NCI-H526 treated with DMSO at 0.1 percent for 48 hours (cell line): ENCODE measurements at places on chromosomes 5 and 9.
A peak's percentile ranks its signal among the peaks of the same experiment; 100 is the strongest.

- no peak for DNase-seq
Observed at GRCh38 chr5:145867806-145868205, 5.0 kb downstream of the GRXCR2 start.

GRCh38 chr9:38445154-38446043 lies 21.1 kb upstream of the IGFBPL1 start:
- DNase-seq: no peak

DNA sequence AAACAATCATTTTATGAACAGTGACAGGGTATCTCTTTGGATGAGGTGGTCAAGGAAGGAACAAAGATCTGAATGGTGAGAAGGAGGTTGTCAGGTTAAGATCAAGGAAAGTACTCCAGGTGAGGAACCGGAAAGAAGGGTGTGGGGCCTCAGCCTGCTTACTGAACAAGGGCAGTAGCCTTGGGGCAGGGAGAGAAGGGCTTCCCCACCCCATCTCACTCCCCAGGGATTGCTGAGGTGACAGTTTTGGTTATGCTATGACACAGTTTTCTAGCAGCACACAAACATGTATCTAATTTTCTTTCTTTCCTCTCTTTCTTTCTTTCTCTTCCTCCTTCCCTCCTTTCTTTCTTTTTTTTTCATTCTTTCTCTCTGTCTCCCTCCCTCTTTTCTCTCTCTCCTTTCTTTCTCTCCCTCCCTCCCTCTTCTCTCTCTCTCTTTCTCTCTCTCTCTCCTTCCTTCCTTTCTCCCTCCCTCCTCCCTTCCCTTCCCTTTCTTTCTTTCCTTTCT lies 4.1 kb upstream of the HDHD3 start:
- no peak for DNase-seq

DNA sequence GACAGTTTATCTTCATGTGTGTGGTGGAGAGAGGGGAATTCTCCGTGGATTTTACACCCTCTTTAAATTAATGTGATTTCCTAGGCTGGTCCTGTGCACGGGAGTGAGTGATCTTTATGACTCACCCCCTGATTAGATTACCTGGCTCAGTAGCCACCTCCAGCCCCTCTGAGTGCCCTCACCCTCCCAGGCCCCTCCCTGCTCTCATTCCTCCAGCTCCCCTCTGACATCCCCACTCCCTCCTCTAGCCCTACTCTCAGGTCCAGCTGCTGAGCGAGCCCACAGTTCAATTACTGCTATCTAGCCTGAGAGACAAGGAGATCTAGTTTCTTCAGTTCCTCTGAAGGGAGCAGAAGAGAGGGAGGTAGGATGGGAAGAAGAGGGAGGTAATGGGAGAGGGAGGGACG lies 61.8 kb upstream of the ARAP3 start:
- DNase-seq: no peak

DNA sequence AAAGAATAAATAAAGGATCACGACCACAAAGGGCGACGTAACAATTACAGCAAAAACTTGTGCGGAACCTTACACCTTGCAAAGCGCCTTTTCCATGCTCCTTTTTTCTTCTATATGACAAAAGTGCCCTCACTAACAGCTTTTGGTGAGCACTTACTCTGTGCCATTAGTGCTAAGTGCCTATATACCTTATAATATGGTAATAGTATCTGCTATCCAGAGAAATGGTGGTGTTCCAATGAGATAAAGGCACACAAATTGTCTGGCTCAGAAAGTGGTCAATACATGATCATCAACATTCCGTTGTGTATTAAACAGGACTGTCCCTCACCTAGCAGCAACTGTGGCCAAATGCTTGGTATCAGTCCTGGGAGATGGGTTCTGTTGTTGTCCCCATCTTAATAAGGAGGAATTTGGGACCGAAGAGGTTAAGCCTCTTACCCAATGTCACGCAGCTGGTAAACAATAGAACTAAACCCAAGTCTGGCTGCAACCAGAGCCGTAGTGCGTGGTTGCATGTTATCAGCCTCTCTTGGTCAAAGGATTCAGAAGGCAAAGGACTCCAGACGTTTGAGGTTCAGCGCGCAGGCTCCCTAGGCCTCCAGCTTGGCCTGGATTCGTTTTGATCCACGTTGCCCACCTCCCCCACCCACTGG lies 564 bp upstream of the TOR2A start:
- DNase-seq: no peak

GRCh38 chr9:111644195-111644772 lies 13.2 kb downstream of the DNAJC25 start:
- no peak for DNase-seq

- no peak for DNase-seq
Observed at GRCh38 chr5:142826741-142827492, 56.7 kb downstream of the ARHGAP26 start.

DNA sequence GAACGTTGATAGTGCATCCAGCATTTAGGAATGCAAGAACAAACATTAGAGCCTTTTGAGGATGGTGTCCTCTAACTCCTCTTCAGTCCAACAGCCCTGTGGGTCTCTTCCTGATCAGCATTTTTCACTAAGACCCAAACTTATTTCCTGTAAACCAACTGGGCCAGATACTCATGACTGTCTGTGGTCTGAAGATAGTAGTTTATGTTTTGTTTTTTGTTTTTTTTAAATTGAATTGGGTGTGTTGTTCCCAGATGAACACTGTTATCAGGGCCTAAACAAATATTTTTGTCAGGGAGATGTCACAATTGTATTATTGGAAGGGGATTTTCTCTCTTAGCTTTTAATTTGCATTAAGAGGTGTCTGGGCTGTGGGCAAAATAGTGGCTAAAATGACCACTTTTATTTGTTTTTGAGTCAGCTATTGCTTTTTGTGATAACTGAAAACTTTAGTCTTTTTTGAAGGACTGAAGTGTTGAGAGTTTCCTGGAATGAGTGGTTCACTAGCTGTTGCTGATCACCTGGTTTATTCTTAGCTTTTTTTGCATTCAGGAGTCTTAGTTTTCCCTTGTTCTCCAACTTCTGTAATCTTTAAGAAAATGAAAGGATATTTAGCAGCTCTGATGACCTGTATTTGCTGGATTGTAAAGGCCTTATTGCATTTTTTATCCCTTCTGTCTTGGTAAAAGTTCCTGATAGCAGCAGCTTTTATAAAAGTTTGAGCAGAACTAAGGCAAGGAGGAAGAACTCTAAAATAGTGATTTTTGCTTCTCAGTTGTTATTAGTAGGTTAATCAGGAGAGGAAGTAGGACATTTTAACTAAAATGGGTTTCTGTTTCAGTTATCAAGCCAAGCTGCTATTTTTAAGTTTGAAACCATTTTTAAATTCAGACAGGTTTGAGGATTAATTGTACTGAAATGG lies 5.5 kb downstream of the MAN2A1 start:
- DNase-seq: no peak

DNA sequence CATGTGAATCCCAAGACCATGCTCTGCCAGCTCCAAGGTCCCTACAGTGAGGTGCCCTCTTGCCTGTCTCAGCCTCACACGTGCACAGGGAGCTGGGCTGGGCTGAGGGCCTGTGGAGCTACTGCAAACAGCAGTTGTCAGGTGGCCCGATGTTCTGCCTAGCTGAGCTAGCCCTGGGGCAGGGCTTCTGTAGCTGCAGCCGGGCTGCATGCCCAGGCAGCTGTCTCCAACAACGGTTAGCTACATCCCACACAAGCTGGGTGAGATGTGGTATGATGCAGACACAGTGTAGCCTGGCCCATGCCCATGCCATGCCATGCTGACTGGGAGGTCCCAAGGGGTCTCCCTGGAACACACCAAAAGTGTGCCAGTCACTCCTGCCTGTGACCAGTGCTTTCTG lies 62.0 kb downstream of the MACROH2A1 start:
- DNase-seq: no peak

DNA sequence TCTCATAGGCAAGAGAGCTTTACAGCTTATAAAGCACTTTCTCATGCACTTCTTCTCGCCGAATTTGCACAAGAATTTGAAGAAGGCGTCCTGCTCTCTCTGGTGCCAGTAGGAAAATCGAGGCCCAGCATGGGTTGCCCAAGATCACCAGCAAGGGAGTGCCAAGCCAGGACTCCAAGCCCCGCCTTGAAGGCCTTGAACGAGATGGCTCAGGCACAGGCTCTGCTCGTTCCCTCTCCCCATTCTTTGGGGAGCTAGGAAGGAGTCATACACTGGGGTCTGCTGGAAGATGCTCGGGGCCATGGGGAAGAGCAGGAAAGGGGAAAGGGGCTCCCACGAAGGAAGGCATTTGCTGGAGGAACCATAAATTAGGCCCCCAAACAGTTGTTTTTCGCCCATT lies 46.7 kb downstream of the PAX5 start:
- no peak for DNase-seq

GRCh38 chr5:153827397-153827796 lies 211.3 kb downstream of the FAM114A2 start:
- DNase-seq: no peak

DNA sequence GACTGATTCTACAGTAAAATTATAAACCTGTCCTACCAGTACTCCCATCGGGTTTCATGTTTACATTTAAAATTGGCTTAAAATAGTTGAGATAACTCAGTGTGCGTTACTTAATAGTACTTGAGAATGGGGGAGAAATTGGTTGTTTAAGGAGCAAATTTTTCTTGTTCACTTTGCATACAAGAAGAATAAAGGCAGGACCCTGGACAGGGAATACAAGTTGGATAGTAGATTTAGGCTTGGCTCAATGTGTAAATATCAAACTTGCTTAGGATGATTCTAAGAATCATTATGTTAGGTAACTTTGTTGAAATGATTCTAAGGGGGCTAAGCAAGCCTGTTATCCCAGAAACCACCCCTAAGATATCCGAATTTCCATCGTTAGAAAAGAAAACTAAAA lies 448.4 kb upstream of the TLE4 start:
- no peak for DNase-seq

DNA sequence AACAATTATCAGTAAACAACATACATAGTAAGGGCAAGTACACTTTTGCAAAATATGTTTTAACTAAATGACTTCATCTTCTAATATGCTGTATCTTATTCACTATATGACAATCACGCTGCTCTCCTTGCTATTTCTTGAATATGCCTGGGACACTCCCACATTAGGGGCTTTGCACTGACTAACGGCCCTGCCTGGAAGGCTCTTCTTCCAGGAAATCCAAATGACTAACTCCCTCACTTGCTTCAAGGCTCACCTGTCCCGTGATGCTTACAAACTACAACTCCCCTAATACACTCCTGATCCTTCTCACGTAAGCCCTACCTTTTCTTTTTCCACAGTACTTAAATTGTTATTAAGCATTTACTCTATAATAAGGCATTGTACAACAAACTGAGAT lies 10.6 kb downstream of the ERP44 start:
- DNase-seq: no peak

DNA sequence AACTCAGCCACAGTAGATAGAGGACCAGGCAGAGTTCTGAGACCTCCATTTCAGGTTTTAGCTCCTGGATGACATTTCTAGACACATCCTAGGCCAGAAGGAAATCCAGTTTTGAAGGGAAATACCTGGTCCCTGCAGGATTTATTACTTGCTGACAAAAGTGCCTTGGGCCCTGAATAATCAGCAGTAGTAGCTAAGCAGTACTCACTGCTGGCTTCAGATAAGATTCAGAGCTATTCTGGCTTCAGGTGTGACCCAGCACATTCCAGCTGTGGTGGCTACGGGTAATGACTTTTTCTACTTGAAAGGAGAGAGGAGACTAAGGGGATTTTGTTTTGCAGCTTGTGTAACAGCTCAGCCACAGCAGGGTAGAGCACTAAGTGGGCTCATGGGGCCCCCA lies 34.0 kb downstream of the NDUFAF2 start:
- DNase-seq: no peak

DNA sequence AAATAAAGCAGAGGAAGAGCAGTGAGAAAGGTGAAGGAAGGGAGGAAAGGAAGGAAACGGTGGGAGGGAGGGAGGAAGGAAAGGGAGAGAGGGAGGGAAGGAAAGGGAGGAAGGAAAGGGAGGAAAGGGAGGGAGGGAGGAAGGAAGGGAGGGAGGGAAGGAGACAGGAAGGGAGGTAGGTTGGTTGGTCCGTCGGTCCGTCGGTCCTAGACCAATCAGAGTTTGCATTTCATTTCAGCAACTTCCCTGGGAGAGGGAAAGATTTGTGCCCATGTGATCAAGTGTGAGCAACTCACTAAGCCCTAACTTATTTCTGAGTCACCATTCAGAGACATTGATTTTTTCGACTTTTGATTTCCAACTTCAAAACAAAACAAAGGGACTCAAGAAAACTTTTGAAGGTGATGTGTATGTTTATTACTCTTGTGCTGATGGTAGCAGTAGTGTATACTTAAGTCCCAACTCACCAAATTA lies 18.8 kb downstream of the NANS start:
- no peak for DNase-seq

- DNase-seq: no peak
Observed at GRCh38 chr9:131946180-131946579, 133.5 kb downstream of the MED27 start.

GRCh38 chr5:140058212-140058932 lies 15.3 kb upstream of the NRG2 start:
- DNase-seq: no peak

DNA sequence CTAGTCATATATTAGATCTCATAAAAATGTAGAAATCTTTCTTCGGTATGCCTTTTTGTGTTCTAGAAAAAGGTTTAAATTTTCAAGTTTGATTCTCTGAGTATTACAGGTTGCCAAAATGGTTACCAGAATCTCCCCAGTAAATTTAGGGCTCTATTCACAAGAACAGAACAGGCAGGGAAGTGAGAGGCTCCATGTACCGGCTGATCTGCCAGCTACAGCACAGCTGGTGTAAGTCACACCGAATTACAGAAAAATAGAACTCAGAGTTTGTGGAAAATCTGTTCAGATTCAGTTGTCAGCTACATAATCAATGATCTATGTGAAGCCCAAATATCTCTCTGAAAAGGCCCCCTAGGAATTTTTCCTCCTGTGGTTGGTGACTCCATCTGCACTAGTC lies 10.5 kb downstream of the FAM81B start:
- no peak for DNase-seq

GRCh38 chr5:139745132-139745799 lies 50.3 kb upstream of the PSD2 start:
- DNase-seq: no peak

- DNase-seq: peak; percentile 11
Observed at GRCh38 chr9:134163371-134164196, 780 bp downstream of the RNU6ATAC start.

GRCh38 chr9:135811801-135812200 lies 95.5 kb downstream of the CAMSAP1 start:
- DNase-seq: no peak

GRCh38 chr9:20872340-20872977 lies 159.0 kb downstream of the HACD4 start:
- DNase-seq: no peak

- no peak for DNase-seq
Observed at GRCh38 chr9:79988126-79988525, 416.4 kb downstream of the TLE4 start.

GRCh38 chr5:115599924-115600323 lies 2.4 kb downstream of the TICAM2 start:
- no peak for DNase-seq

- DNase-seq: no peak
Observed at GRCh38 chr5:67792891-67793290, 422.7 kb upstream of the PIK3R1 start.
